ENCODE measurements at places on chromosomes 11 and 22. TPM values are rescaled to one million over a fixed set of nuclear protein-coding genes. Genes with fewer than 3 reads are reported as not detected.

DNA sequence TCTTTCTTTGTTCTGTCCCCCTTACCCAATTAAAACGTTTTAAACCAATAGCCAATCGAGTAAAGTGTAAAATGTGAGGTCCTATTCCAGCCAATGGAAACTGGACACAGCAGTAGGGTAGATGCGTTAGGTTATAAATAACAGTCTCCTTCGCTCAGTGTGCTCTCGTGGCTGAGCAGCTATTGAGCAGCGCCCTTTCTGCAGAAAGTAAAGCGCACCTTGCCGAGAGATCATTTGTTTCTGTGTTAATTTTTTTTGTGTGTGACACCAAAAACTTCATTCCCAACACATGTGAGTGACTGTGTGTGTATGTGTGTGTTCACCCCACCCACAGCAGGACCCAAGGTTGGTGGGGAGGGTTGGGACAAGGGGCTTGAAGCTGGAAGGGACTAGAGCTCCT lies 7.2 kb upstream of the TTLL1 start:
- DNase-seq: no peak

- no peak for DNase-seq
Observed at GRCh38 chr11:129740125-129740719, 75.4 kb upstream of the TMEM45B start.

PDGFD gene
- polyA plus RNA-seq: 3.6 TPM

DNA sequence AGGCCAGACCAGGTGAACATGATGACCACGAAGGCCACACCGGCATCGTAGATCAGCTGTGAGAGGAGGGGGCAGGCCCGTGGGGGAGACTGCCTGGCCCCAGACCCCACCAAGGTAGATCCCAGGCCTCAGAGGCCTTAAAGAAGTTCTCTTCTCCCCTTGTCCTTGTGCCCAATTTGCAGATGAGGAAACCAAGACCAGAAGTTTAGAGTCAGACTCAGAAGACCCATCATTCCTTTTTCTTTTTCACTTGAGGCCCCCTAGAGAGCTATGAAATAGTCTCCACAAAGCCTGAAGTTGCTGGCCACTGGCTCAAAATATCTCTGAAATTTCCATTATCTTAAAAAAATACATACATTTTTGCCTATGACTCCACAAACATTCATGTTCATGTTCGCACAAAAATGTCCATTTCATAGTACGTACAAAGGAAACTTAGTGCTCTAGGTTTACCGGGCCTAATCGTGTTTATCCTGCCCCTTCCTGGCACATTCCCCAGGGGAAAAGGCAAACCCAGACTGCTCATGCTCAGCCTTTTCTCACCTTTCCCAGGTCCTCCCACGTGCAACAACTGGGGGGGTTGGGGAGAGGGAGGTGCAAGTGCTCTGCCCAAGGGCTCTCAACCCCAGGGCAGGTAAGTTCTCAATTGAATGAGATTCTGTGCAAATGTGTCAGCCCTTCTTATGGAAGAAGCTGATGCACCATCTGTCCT lies 19.2 kb downstream of the SLC43A1 start:
- no peak for DNase-seq

FOLR1 gene
- polyA plus RNA-seq: not detected

- DNase-seq: no peak
Observed at GRCh38 chr11:57815877-57816276, 54.3 kb downstream of the CTNND1 start.

- DNase-seq: no peak
Observed at GRCh38 chr11:132605825-132606570, 926.3 kb downstream of the OPCML start.

SUSD2 gene
- polyA plus RNA-seq: 2.7 TPM

RPS13 gene
- polyA plus RNA-seq: 2,207 TPM

- DNase-seq: no peak
Observed at GRCh38 chr11:115887316-115887715, 383.1 kb upstream of the CADM1 start.

DNA sequence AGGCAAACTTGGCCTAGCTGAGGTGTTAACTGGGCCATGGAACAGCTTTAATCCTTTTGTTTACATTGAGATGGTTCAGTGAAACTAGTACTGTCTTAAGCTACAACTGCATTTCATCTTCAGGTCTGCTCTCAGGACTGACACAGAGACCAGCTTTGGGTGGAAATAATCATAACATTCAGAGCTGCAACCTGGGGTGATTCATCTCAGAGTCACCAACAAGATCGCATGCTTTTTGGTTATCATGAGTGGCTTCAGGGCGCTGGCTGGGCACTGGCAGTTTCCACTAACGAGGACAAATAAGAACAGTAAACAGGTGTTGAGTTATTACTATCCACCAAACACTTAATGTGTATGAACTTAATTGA lies 60.9 kb upstream of the PAX6 start:
- DNase-seq: no peak

DNA sequence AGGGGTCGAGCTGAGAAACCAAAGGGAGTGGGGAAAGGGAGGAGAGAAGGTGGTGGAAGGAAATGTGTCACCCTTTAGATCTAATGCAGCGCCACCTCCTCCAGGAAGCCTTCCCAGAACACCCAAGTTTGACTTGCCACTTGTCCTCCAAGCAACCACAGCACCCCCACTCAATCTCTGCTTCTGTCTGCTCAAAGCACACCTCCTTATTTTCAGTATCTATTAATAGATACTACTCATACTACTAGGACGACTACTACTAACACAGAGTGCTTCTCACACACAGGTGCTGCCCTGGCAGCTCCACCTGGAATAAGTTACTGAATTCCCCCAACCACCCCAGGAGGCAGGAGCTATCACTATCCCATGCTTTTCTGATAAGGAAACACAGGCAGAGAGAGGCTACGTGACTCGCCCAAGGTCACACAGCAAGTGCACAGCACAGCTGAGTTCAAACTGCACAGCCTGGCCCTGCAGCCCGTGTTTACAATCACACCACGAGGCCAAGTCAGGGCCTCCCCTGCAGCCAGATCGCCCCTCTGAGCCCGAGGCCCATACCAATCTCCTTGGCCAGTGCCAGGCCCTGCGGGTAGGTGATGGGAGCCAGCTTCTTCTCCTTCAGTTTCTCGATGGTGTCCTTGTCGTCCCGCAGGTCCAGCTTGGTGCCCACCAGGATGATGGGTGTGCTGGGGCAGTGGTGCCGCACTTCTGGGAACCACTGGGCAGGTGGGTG lies 13.2 kb downstream of the RAC2 start:
- DNase-seq: no peak

GRCh38 chr11:1171985-1172728 lies 14.4 kb downstream of the MUC5AC start:
- peak; percentile 44 for DNase-seq

DNA sequence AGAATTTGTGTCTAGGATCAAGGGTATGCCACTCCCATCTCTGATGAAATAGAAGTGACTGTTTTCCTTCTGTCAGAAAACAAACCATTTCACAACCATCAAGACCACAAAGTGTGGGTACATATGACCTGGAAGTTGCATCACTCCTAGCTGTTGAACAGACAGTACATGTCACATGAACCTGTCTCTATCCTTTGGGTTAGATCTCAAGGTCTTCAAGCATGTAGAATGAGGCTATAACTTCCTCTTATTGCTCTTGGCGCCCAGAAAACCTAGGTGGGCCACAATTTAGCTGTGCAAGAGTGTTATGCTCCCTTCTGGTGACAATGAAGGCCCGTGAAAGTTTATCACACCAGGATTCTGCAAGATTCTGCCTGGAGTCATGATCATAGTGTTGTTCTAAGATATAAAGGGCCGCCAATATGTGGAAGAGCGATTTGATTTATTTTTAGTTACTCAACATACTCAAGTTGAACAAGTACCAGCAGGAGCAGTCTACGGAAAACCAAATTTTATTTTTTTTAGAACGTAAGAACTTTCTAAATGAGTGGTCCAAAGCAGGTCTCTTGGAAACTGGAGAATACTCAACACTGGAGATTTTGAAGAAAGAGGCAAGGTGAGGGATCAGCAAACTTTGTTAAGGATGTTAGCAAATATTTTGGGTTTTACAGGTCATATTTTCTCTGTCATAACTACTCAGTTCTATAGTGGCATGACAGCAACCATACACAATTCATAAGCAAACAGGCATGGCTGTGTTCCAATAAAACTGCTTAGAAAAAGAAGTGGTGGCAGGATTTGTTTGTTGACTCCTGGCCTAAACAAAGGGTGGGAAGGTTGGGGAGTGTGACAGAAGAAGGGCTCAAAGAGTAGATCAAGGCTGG lies 101.8 kb downstream of the USP35 start:
- no peak for DNase-seq
